ENCODE measurements at places on chromosomes 12 and 14.

DNA sequence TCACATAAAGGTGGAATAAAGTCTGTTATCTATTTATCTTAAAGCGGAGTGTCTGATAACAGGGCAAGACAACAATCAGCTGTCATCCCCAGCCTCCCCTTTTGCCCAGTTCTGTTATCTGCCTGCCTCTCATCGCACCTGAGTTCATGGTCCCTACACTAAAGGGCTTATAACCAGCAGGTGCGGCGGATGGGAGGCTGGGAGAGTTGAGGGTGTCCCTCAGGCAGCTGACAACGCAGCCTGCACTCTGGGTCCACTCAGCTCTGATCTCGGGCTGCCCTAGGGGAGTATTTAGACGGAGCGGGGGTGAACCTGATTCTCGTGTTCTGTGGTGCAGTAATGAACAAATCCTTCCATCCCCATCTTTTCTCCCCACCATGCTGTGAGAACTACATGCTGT is 34.0 kb upstream of the JDP2 start:
- no peak for DNase-seq

GRCh38 chr12:91718326-91718725 is 427.3 kb downstream of the BTG1 start:
- DNase-seq: no peak

DNA sequence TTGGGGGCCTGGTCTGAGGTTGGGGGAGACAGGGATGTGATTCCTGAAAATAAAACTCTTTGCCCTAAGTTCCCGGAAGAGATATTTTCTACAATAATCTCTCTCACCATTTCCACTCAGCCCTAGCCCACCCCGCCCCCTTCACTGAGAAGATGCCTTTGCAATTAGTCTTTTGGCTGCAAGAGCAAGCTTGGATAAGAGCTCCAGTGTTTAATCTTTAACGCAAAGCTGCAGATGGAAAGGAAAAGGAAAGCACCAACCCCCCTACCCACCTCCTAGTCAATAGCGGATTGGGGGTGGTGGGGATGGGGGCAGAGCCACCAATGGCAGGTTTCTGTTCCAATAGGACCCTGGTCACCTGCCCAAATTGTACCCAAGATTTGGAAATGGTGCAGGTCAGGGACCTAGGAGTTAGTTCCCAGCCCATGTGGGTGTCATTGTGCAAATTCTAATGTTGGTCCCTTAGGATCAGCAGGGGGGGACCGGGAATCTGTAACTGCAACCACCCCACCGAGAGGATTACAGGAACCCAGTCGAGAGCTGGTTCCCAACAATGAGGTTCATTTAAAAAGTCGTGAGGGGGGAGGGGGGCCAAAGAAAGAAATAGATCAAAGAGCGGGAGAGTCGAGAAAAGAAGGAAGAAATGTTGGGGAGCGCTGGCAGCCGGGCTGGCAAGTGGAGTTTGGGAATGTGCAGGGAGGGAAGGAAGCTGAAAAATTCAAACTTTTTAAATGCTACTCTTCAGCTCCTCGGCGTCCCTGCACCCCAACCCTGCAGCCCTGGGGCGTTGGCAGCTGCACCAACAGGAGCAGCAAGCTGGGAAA is 1.6 kb downstream of the ZFP36L1 start:
- no peak for DNase-seq

DNA sequence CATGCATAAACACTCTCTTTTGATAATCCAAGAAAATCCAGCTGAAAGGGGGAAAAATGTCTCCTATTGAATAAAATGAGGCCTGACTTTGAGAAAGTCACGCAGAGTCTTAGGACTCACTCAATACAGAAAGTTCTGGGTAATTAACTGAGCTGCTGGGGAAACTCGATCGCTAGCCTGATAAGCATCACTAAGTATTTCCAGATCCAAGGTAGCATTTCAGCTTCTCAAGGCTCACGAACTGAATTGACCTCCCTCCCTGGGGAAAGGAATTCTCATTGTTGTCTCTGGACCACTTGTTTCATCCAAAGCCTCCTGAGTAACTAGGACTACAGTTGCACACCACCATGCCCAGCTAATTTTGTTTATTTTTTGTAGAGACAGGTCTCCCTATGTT is 13.8 kb upstream of the ANAPC5 start:
- DNase-seq: no peak

Data from germinal center (tissue), 1 donor.